ENCODE measurements at places on chromosomes 6 and 20.

- DNase-seq, result no peak
These were observed 94.7 kb downstream of the TMEM170B start for GRCh38 chr6:11632231-11632630.

GRCh38 chr6:37029249-37029971, 24.0 kb downstream of the FGD2 start:
- peak; percentile 70 for DNase-seq

- DNase-seq, result no peak
These were observed 156.5 kb upstream of the INSM1 start for GRCh38 chr20:20211274-20211987.

DNA sequence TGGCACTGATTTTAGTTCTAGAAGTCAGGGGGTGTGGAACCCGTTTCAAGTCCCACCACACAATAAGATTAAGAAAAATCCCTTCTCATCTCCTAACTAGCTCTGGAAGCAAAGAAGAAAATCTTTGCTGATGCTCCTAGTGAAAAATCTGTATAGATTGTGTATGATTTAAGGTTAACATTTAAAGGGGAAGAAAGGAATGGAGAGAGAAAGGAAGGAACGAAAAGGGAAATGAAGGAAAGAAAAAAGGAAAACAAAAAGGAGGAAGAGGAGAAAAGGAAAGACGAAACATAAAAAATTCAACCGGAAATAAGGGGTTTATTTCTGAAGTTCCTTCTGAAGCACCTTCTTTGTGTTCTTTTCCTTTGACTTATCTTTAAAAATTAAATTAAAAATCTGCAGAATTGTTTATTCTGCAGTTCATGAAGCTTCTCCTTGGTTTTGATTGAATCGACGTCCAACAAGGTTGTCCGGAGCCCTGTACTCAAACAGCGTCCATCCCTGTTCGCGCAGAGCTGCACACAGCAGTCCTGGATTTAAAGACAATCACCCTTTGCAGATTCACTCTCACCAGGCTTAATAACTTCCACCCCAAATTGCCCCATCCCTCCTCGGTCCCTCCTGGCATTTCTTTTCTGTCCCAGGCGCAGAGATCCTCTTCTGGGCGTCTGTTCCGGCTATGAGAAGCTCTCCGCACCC, 1.6 kb upstream of the TFAP2B start:
- no peak for DNase-seq

GRCh38 chr20:34915749-34916455, 39.5 kb downstream of the ACSS2 start:
- DNase-seq, result no peak

DNA sequence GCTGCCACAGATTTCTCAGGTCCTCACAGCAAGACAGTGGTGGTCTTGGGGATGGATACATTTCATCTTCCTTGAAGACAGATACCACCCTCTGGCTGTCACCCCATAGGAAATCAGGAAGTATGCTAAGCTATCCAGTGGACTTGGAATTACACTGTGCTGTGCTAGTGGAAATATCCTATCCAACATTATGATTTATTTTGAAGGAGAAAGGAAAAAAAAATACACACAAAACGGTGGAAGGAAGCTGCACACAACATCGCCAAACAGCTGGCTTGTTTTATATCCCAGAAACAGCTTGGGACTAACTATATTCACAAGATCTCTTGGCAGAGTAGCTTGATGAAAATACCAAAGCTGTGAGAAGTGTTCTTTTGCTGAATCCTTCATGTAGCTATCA, 257.6 kb downstream of the LAMA2 start:
- DNase-seq, result no peak

- DNase-seq, result no peak
These were observed 285.1 kb downstream of the BMP7 start for GRCh38 chr20:56981301-56981700.

DNA sequence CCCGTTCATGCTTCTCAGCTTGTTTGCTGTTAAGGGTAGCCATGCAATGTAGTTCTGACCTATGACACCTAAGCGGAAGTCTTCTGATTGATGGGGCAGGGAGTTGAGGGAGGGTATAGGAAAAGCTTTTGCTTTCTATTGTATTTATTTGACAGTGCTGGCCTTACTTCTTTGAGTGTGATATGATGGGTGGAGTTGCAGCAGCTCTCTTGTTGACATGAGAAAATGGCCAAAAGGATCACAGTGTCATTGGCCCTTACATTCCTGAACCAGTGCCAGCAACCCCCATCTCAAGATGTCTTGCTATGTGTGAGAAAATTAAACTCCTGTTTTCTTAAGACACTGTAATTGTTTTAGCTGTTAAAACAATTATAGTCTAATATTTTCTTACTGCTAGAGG, 117.5 kb downstream of the SAMD5 start:
- DNase-seq, result no peak

- no peak for DNase-seq
These were observed 220.7 kb downstream of the UST start for GRCh38 chr6:148967541-148967956.

GRCh38 chr20:63937596-63937995, 18.6 kb downstream of the UCKL1 start:
- DNase-seq, result no peak

DNA sequence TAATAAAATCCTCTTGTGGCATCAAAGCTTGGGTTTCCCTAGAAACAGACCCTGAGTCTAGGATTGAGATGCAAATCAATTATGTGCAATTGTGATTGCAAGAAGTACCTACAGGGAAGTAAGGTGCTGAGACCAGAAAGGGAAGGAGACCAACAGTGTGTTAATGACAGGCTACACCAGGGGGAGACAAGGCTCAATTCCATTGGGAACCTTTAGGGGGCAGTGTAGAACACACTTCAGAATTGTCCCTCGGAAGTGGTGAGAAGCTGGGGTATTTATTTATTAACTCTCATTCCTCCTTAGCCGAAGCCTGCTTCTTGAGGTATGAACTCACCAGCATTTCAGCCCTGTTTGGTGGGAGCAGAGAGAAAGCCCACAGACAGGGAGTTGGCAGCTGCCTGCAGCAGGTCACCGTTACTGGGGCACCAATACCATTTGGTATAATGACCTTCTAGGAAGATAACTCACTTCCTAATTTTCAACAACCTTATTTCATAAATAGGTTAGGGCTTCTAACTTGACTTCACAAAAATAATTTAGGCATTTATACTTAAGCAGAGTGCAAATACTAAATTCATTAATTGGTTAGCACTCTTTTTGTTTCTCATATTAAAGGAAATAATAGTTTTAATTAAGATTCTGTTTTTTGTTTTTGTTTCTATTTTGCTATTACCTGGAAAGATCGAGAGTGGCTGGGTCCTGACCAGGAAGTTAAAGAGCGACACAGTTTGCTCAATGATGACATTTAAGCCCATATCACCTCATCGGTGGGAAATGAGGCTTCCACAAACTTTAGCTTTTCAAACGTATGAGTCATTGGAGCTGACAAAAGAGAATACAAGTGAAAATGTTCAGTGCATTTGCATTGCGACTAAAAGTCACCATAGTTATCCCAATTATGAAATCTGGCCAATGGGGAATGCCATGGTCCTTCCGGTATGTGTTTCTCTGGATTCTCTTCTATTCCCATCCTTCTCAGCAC, 94.8 kb downstream of the BTBD3 start:
- no peak for DNase-seq

- DNase-seq, result no peak
These were observed 240.9 kb upstream of the RREB1 start for GRCh38 chr6:6866656-6867403.

DNA sequence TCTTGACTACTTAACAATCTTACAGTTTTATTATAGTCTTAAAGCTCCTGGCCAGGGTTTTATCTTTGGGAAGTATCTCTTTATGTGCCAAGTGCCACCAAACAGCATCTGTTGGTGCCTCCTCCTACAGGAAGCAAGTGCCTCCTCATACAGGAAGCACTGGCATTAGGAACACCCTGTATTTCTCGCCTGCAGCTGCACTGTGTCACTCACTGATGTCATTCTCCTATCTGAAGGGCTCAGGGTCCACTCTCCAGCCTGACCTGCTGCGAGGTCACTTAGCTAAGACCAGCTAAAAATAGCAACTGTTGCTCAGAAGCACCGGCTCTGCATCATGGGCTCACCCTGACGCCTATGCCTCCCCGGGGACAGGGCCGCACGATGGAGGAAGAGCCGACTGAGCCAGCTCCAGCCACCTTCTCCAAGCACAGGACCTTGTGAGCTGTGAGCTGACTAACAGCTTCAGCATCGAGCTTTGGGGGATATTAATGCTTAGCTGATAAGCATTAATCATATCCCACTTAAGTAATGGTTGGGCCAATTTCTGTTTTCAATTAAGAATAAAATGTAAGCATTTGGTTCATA, 66.3 kb upstream of the CD93 start:
- DNase-seq, result peak; percentile 83

DNA sequence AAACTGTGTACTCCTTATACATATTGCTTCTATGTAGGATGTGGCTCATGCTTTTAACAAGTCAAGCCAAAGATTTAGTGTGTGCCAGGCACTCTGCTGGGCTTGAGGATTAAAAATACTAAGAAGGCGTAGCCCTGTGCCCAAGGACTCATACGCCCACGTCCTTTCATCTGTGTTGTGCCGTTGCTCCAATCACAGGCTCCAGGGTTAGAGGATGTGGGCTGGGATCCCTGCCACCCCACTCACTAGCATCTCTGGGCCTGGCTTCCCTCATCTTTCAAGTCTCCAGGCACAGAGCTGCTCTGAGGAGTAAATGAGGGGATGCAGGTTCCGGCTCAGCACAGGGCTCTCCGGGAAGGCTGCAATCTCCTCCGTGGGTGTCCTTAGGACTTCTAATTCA, 214.2 kb downstream of the SYNDIG1 start:
- DNase-seq, result no peak

Data from left ventricle myocardium inferior (tissue), 1 donor.